ENCODE measurements at places on chromosomes 12 and 14.

DNA sequence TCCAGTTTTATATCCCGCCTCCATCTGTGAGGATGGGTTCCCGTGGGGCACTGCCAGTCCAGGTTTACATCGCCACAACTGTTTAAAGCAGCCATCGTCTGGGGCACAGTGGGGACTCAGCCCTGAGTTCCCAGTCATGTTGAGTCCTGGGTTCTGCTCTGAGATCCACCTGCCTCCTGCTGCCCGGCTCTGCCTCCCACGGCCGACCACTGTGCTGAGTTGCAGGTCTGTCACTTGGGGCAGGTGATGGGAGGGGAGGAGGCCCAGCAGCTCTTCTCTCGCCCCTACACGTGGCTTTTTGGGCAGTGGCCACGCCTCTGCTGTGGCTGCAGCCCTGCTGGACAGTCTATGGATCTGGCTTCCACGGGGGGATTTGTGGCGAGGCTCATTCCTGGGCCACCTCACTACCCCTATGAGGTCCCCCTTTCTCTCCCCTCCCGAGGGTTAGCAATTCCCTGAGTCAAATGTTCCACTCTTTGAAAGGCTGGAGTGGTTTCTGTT, 143.0 kb downstream of the ADGRD1 start:
- DNase-seq = no peak

GRCh38 chr12:95336387-95337067, 118.9 kb downstream of the VEZT start:
- peak; percentile 20 for DNase-seq

- DNase-seq = no peak
Observed at GRCh38 chr12:44626883-44627282, 249.2 kb downstream of the NELL2 start.

GRCh38 chr14:75907756-75908359, 73.9 kb downstream of the TGFB3 start:
- no peak for DNase-seq

DNA sequence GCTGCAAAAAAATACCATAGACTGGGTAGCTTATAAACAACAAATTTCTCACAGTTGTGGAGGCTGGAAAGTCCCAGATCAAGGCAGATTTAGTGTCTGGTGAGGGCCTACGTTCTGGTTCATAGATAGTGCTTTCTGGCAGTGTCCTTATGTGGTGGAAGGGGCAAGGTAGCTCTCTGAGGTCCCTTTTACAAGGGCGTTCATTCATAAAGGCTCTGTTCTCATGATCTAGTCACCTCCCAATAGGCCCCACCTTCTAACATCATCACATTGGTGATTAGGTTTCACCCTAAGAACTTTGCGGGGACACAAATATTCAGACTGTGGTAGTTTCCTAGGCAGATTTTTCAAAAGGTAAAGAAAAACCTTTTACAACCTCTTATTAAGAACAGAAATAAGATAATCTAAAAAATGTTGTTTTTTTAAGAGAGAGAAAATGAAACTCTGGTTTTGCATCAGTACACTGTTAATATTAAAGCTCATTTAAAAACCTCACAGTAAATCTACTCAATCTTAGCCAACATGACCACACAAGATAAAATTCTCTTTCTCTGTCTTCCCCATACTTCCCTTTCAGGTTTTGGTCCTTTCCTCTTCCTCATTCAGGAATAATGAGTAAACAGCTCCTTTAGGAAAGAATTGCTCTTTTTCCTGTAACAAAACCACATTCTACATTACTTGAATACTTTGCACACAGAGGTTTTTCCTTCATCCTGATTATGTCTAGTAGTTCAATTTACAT, 117.5 kb downstream of the UNC79 start:
- peak; percentile 25 for DNase-seq

DNA sequence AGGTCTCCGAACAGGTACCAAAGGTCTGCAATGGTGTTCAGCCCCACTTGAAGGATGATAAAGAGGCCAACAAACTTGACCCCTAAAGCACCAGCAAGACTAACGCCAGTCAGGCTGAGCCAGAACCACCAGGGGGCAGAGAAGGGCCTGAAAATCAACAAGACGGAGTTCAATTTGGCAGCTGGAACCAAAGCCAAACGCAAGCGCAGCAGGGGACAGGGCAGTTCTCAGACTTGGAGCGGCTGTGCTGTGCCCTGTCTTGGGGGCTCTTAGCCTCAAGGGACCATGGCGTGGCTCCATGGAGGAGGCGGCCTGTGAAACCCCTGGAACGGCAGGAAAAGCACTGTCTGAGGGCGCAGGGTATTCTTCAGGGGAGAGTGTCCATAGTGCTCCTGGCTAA, 19.6 kb downstream of the POMT2 start:
- no peak for DNase-seq

DNA sequence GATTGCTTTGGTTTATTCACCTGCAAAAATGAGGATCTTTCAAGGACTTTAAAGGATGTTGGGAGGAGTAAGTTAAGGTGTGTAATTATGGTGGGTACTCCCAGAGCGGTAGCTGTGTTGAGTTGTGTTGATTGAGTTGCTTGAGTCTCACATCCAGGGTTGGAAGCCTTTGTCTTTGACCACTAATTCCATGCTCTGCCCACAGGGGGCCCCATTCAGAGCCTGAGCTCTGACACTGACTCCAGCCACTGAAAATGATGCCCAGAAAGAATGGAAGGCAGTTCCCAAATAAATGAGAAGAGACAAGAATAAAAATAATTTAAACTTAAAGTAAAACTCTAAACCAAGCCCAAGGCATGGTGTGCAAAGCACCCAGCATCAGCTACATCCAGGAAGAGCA, 237.4 kb upstream of the PWP1 start:
- no peak for DNase-seq

DNA sequence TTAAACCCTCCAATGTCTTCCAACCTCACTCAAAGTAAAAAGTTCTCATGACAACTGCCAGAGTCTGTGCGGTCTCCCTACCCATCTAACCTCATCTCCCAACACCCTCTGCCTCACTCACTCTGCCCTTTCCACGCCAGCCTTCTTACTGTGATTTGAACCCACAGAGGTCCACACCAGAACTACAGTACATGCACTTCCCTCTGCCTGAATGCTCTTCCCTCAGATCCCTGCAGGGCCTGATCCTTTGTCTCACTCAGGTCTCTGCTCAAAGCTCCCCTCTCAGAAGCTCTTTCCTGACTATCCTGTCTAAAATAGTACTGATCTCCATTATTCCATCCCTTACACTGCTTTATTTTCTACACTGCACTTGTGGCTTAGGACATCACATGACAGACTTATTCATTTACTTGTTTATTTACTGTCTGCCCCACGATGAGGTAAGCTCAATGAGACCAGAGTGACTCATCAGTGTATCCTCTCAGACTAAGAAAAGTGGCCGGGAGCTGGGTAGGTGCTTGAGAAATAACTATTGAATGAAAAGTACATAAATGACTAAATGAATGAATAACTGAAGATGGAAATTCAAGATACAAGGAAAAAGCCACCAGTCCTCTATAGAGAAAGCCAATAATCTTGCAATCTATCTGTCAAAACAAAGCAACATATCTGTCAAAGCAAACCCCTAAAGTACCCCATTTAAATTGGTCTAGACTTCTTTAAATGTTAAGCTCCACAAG, 17.1 kb downstream of the POMT2 start:
- DNase-seq = peak; percentile 74

DNA sequence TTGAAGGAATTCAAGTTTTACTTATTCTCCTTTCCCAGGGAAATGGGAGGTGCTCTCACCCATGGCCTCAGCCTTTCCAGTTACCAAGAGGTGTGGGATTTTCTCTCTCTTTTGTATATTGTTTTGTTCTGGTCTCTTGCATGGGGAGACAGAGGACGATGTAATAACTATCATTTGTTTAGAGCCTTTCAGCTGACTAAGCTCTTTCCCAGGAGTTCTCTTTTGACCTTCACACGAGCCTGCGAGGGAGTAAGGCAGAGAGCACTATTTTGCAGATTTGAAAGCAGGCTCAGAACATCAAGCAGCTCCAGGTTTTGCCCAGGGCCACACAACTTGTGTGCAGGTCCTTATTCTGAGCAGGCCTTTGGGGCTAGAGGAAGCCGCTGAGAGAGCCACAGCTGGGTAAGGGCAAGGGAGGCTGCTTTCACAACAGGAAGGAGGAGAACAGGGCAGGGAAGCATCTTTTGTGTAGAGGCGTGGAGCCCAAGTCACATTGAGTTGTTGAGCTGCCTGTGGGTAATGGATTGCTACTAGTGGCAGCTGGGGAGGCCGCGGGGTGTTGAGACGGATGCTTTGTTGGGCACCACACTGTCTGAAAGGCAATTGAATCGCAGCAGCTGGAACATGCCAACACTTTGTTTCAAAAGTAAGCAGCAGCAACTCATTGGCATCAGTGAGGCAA, 116.2 kb downstream of the PRMT8 start:
- no peak for DNase-seq

DNA sequence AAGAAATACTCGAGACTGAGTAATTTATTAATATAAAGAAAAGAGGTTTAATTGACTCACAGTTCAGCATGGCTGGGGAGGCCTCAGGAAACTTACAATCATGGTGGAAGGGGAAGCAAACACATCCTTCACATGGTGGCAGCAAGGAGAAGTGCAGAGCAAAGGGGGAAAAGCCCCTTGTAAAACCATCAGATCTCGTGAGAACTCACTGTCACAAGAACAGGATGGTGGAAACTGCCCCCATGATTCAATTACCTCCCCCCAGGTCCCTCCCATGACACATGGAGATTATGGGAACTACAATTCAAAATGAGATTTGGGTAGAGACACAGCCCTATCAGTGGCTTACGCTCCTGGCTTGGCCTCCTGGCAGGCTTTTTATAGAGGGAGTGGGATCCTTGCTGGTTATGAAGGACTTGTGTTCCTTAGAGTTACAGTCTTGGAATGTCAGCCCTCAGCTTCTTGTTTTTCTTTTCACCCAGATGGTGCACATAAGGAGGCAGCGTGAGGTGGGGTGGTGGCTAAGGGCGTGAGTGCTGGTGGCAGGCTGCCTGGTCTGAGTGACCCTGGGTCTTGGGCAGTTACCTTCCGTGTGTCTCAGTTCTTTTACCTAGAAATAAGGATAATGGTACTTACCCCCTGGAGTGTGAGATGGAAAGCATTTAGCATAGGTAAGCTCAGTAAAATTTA, 25.7 kb downstream of the TRAF3 start:
- DNase-seq = no peak

GRCh38 chr12:102478405-102479098, 1.8 kb downstream of the IGF1 start:
- no peak for DNase-seq

- DNase-seq = no peak
Observed at GRCh38 chr14:37369425-37369824, 171.7 kb downstream of the MIPOL1 start.

DNA sequence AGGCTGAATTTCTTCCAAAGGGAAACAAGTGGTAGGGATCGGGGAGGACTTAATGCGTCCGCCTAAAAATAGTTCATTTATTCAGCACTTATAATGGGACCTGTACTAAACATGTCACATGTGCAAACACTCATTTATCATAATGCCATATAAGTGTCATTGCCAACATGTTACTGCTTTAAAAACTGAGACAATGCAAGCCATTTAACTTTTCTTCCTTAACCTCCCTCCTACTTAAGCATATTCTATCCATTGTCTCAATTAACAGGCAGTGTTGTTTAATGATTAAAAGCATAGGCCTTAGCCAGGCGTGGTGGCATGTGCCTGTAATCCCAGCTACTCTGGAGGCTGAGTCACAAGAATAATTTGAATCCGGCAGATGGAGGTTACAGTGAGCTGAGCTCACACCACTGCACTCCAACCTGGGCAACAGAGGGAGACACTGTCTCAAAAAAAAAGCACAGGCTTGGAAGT, 13.5 kb upstream of the SCFD1 start:
- DNase-seq = peak; percentile 56

DNA sequence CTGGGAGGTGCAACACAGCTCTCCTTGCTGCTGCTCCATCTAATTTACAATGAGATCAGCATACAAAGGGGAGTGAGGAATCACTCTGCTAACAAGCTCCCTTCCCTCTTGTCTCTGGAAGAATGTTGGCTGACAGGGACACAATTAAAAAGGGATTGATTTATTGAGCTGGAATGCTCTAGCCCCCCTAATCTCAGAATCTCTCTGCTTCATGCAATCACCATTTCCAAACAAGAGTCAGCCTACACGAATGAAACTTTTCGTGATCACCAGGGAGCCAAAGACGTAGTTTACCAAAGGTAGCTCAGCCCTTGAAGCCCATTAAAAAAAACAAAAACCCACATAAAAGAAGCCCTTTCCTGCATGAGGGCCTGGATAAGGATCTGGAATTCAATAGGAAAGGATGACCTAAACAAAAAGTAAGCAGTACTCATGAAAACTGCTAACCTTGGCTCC, 223.8 kb downstream of the C12orf75 start:
- no peak for DNase-seq

DNA sequence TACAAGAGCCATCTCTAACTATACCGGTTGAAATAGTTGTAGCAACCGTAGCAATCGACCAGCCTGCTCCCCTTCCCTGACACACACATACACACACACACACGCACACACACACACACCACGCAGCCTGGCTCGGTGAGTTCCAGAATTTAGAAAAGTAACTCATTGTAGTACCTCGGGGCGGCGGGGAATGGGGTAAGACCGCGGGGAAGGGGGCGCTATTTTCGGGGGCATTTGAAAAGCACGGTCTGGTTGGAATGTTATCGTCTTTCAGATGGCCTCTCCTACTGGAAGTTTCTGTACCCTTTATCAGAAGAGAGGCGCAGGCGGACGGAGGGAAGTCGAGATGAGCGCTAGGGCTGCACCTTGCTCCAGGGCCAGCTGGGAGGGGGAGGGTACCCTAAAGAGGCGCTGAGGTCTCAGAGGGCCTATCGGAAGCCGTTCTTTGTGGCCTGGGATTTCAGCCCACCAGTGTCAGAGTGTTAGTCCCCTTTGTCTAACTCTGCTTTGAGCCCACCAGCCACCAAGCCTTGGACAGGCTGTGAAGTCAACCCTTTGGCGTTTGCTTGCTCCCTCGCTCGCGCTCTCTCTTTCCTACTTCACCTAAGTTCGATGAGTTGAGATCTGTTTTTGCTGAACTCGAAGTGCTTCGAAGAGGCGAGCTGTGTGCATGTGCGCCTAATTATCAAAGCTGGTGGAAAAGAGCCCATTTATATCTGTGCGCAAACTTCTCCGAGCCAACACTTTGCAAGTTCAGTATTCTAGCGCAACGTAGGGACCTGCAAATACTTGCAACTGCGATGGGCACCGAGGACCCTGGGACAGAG, 837 bp downstream of the COL2A1 start:
- no peak for DNase-seq

DNA sequence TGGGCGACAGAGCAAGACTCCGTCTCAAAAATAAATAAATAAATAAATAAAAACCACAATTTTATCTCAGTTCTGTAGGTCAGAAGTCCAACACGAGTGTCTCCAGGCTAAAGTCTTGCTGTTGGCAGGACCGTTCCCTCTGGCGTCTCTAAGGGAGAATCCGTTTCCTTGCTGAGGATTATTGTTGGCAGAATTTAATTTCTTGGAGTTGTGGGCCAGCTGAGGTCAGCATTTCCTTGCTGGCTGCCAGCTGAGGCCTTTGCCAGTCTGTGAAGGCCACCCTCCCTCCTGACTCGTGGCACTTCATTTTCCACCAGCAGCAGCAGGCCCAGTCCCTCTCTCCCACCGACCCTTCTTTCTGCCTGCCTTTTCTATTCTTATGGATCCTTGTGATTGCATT, 17.2 kb downstream of the PSMC1 start:
- DNase-seq = no peak

Data from RCC 7860 (cell line).